ENCODE measurements at places on chromosomes 6 and 20.

GRCh38 chr20:57577679-57578475, 17.0 kb downstream of the PCK1 start:
- no peak for DNase-seq

DNA sequence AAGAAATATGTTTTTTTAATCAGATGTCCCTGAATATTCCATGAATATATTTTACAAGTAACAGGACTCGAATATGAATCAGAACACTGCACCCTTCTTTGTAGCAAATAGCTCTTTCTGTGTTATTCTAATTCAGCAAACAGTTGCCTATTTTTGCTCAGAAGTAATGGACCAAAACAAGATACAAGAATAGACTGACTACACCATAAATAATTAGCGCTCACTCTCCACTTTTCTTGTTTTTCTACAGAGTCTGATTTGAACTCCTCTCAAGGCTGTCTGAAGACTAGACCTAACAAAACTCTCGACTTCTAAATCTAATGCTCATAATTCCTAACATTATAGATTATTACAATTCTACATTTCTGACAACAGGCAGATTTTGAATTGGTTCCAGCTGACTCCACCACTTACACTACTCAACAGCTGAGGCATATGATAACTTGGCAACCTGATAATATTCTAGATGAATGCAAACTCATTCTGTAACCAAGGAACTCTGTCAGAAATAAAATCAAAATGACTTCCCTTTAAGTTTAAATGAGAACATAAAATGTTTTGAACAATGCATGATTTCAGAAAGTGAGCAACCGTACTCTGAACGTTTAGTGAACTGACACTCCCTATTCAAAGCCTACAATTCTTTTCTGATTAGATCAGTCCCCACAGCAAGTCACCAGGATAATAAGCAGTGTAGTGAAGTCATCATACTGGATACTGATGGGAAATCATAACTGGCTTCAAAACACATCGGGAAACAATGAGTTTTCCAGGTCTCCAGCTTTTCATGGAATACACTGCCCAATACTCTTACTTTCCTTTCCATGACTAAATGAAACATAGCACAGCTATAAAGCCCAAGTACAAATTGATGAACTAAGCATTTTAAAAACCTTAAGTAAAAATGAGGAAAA, 114.2 kb upstream of the BEND6 start:
- peak; percentile 61 for DNase-seq

DNA sequence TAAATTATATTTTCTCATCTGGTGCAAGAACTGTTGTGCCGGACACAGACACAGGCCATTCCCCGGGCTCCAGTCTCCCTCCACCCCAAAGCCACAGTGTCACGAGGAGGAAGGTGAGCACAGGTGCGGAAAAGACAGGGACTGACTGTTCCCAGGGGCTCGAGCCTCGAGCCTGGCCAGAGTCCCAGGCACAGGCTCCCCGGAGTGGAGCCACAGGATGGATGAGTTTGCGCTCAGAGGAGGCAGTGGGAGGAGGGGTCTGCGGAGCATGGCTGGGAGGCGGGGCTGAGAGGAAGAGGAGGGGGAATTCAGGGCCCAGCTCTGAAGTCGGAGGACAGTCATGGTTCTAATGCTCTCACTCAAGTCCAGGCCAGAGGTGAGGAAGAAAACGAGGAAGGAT, 284.8 kb downstream of the SMOC2 start:
- no peak for DNase-seq

DNA sequence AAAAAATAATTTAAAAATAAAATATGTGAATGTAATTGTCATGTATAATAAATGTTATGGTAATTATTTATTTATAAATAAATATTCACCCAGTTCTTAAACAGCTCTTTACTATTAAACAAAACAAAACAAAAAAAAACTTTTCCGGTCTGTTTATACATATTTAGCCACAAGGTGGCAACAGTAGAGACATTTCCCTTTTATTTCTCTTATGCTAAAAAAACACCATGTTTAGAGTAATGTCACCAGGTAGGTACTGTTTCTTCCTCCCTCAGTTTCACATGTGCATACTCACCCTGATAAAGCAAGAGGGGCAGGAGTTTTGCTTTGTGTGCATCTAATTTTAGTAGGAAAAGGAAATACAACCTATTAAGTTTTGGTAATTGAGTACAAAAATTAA, 610.4 kb upstream of the IMPG1 start:
- no peak for DNase-seq

- DNase-seq = no peak
Measured at GRCh38 chr6:100493206-100493888, 28.6 kb upstream of the SIM1 start.

DNA sequence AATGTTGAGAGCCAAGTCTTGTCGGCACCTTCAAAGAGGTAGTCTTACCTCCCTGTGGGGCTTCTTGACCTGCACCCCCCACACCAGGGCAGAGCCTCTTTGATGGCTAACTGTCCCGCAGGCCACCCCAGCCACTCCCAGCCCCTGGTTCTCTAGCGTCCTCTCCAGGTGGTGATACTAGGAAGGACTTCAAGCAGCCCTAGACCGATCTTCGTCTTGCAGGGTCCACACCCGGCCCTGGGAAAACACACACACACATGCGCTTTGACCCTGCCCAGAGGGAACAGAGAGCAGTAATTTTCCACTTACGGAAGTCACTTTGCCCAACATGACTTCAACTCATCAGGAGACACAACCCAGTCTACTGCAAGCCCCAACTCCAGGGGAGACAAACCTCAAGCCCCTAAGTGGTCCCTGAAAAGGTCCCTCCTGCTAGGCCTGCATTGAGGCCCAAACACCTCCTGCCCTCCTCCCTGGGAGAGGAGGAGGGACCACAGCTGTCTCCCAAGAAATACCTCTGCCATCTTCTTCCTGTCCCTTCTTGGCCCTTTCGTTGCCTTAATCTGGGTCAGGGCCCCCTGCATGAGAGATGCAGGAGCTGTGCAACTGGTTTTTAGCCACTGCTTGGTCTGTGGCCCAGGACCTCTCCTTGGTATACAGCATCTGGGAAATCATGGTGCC, 2.9 kb upstream of the BPIFB1 start:
- DNase-seq = no peak

DNA sequence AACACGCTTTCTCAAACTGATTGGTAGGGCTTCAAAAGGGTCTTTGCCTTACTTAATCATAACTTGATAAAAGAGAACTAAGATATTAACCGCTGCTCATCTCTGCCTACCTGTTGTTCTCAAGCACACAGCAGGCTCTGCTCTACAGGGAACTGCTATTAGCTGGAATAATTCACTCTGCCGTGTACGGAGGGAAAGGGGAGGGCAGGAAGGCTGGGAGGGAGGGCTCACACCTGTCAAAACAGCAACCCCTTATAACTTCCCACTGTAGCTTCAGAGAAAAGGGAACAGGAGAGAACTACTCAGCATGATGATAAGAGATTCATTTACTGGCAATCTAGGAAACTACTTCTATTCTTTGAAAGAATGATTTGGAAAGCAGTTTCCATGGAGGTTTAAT, 75.1 kb downstream of the ZMYND8 start:
- no peak for DNase-seq

GRCh38 chr6:110689275-110689935, 125.9 kb downstream of the CDK19 start:
- DNase-seq = no peak

DNA sequence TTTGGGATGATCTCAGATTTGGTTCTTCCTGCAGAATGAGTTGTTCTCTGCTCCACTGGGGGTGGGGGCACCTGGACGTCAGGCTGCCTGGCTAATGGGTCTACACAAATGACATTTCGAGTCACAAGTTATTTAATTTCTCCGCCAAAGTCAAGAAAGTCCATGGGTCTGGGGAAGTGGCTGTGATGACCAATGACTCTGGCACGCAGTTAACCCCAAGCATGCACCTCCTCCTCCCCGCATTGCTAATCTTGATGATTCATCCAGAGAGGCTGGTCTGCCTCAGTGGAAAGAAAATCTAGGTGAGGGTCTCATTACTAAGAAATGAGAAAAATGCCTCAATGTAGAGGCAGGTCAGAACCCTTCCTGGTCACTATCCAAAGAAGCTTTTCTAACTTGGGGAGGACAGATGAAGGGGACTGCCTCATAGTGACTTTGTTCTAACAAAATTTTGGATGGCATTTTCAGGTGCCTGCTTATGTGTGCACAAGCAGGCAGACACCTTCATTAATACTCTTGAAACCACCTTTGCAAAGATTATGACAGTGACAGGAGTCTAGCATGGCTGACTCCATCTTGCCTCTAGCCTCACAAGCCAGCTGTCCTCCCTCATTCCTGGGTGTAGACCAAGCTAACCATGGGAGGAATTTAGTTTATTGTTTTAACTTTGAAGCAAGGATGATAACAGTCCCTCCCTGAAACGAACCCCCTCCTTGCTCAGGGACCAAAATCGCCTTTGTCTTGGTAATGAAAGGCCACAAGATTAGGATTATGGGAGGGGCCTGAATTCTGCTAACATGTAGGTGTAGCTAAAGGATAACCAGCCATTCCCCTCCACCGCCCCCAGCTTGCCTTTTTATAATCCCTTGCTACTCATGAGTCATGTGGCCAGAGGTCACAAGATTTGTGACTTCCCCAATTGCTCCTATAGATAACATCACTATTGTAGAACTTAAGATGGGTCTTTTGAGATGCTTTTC, 98.6 kb upstream of the MRPS10 start:
- DNase-seq = peak; percentile 90

DNA sequence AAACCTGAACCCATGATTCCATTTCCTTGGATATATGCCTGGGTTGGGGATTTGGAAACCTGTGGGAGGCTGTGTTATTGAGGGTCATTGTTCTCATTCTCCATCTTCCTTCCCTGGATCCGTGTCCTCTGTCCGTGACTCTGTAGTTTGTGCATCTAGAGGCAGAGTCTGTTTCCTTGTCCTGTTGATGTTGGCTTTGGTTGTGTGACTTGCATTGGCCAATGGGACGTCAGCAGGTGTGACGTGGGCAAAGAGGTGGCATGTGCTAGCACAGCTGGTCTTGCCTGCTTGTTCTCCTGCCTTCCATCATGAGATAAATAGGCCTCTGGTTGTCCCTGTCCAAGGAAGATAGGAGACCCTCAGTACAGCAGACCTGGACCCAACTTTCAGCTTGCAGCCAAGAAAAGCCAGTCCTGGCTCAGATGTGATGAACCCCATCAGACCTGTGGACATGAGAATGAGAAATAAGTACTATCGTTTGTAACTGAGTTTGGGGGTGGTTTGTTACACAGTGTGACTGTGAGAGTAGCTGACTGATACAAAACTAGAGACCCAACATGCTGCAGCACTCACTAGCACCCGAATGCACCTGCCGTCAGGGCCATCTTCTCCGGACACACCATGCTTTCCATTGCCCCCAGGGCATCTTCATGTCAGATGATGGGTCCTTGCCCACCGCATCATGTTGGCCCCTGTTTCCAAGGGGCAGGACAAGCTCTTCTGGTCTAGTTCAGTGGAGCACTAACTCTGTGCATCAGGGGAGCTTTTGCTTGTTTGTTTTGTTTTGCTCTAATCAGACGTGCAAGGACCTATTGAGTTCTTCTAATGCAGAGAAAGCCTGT, 195.3 kb upstream of the SULF2 start:
- no peak for DNase-seq

DNA sequence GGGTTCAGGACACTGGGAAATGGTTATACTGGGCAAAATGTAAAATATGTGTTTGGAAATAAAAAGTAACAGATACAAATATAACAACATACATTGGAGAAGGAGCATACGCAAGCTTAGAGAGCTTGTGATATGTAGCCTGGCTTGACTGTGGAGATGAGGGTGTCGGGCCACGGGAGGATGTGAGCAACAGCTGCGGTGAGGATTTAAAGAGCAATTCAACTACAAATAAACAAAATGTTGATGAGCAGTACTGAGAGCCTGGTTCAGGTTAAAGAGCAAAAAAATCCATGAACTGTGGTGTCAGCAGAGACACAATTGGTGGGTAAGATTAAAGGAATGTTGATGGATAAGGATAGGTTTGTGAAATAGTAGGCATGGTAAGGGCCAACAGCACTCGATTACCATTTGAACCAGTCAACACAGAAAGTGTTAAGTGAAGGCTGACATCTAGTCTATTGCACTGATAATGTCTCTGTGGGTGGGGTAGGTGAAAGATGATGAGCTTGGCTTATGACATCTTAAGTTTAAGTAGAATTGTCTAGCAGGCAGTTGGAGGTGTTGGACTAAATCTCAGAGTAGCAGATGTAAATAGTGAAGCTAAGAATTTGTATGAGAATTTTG, 723.2 kb downstream of the EPM2A start:
- DNase-seq = no peak

DNA sequence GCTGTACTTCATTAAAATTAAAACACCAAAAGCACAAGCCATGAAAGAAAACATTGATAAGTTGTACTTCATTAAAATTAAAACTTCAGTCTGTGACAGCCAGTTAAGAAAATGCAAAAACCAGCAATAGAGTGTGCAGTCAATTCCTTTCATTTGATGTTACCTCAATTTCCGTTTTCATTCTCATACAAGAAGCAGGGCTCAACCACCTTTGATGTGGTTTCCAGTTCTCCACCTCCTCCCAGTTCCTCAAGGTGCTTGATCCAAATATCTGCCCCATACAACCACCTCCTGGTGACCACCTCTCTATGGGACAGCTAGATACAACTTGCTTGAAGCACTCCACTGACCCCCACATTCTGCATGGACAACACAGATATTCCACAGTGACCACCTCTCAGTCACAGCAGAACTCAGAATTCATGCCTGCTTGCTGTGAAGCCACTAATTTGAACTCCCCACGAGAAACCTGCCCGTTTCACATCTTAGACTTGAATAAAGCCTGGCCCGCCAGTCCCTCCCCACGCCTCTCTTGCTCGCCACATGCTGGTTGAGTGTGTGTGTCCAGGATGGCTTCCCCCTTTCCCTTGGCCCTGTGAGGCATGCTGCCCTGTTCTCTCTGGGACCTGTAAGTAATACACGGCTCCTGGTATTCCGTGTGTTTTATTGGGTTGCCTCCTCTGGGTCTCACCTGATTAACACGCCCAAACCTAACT, 66.1 kb downstream of the FAM50B start:
- no peak for DNase-seq

- DNase-seq = no peak
Measured at GRCh38 chr20:41306061-41306727, 11.3 kb downstream of the ZHX3 start.

DNA sequence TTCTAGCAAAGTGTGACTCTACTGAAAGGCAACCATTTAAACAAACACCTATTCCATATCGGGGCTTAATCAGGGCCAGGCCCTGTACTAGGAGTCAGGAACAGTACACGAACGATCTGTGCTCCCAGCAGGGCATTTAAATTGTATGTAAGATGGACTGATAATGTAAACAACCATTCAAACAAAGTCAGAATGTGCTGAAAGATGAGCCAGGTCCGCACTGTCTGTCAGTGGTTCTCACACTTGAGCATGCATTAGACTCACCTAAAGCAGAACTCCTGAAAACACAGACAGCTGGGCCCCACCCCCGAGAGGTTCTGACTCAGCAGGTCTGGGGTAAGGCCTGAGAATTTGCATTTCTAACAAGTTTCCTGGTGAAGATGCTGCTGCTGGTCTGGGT, 81.6 kb downstream of the PXDC1 start:
- no peak for DNase-seq

- no peak for DNase-seq
Measured at GRCh38 chr20:45036044-45036755, 64.7 kb downstream of the KCNS1 start.

- DNase-seq = no peak
Measured at GRCh38 chr6:124792386-124792785, 169.9 kb upstream of the RNF217 start.

- DNase-seq = no peak
Measured at GRCh38 chr6:162385980-162386379, 341.6 kb downstream of the PRKN start.

- no peak for DNase-seq
Measured at GRCh38 chr6:83202031-83202430, 8.9 kb downstream of the RWDD2A start.

- DNase-seq = peak; percentile 18
Measured at GRCh38 chr6:166046226-166046625, 121.4 kb downstream of the TBXT start.
